Glomerular endothelial cell (primary cell): ENCODE measurements at places on chromosomes 2 and 18. TPM values are rescaled to one million over a fixed set of nuclear protein-coding genes. Genes with fewer than 3 reads are reported as not detected.

GRCh38 chr18:72235422-72235821 is 308.7 kb downstream of the CBLN2 start:
- DNase-seq: no peak

GRCh38 chr2:10620481-10620880 is 69.3 kb downstream of the NOL10 start:
- DNase-seq: no peak

GRCh38 chr2:171402906-171403580 is 30.7 kb downstream of the METTL8 start:
- no peak for DNase-seq

DNA sequence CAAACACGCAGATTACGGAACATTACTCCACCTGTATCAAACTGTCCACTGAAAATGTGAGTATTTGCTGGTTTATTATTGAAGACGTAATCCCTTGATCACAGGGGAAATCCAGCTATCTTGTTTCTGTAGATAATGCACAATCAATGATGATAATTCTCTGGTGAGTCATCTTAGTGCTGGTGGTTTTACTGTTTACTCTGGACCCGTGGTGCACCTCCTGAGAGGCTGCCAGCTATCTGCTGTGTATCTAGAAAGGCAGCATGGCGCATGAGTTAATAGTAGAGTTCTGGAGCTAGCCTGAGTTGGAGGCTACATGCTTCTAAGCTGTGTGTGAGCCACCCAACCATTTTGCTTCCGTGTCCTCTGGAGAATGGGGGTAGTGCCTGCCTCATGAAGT is 6.5 kb downstream of the NCAPH start:
- DNase-seq: no peak

DNA sequence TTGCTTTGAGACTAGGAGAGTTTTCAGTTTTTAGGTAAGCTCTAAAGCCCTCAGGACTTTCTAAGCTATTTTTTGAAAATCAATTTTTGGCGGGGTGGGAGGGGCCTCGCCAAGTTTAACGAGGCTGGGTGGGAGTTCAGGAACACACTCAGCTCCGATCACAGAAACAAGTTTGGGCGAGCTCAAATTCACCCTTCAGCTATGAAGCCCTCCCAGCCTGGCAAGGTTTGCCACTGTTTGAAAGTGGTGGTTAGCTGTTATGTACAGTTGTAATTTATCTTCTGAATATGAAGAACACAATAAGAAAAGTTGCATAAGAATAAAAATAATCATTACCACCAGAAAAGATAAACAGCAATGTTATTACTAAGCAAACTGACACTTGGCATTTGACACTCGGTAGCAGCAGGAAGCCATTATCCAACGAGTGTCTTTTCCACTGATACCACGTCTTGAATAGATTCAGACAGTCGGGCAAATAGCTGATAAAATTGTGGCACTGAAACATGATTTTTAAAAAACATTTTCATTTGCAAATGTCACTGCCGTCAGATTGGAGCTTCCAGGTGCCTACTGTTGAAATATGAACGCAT is 59.8 kb downstream of the KCTD1 start:
- no peak for DNase-seq

DNA sequence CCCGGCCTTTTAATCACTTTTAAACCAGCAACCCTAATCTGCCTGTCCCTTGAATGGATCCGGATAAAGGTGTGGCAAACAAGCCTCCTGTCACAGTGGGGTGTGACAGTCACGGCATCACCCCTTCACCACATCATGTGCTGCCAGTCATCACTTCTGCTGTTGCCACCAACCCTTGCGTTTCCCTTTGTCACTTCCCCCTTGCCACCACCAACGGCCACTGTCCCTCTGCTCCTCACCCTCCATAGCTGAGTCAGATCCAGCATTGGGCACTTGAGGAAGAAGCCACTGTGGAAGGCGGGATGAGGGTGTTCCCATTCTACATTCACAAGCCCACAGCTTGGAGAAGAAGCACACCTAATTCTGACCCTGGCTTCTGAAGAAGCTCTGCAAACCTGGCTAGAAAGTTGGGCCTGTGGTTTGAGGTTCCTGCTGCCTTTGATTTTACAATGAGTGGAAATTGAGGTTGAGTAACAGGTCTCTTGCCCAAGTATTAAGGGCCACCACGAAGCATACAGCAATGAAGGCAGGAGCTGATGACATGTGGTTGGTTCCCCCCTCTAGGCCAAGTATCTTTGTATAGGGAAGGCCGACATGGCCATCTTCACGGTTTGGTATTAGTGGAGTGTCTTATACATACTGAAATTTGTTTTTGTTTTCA is 22.9 kb upstream of the DARS1 start:
- DNase-seq: no peak

- DNase-seq: no peak
Measured at GRCh38 chr2:167750675-167751074, 496.7 kb downstream of the STK39 start.

DNA sequence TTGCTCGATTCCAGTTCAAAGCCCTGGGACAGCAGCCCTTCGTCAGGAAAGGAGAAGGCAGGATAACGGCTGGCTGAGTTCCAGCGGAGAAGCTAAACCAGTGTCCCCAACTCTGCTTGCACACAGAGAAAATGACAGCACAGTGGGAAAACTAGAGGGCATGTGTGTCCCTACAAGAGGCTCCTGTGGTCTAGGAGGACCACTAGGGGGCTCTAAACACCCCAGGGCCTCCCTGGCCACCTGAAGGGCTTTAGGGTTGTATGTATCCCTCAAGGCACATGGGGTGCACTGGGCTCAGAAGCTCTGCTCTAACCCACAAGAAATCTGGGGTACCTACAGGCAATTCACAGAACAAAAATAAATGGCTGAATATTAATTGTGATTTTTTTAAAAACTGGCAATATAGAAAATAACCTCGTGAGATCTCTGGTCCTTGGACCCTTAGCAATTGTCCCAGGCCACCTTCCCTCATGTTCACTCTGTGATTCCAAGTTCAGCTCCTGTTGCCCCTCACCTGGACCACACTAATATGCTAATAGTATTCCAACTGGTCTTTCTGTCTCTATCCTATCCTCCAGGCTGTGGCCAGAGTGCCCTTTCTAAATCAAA is 17.5 kb downstream of the STAT1 start:
- no peak for DNase-seq

DNA sequence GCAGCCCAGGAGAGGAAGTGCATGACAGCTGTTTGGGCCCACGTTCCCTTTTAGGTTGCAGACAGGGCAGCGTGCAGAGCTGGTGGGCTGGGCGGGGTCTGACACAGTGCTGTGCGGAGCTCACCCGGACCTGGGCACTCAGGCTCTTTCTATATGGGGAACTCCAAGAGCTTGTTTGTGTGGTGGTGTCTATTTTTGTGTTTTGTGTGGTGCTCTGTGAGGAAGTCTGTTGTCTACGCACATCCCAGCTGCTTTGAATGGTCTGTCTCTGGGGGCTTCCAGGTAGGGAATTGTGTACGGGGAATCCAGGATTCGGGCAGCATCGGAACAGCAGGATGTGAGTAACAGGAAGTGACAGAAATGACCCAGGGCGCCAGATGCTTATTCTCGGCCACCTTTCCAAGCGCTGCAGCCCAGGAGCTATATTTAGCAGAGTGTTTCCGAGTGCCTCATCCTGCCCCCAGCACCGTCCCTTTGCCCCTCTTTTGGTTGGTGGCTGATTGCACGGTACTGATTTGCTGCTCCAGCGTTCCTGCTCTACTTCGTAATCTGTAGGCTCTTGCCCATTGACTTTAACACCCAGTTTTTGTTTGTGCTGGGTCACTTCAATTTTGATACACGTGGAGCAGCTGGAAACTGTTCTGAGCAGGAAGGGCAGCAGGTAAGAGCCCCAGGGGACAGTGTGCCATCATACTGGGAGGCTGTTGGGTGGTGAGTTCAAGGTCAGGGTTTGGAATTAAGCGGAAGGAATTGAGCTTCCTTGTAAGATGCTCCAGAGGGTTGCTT is 64.7 kb downstream of the DGKD start:
- peak; percentile 91 for DNase-seq

DNA sequence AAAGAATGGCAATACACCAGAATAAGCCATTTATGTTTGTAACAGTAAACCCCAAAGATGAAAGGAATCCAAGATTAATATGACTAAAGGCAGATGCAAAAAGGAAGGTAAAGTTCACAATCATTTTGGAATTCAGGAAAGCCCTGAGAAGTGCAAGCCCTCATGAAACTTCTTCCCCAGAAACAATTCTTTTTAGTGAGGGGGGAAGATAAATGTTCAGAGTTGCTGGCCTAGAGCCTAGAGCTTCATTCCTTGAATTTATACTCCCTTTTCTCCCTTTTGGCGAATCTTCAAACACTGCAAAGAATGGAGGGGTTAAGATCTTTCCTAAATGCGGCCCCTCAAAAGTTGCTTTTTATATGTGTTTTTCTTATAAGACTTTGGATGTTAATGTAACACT is 368.8 kb downstream of the MEIS1 start:
- DNase-seq: no peak

DNA sequence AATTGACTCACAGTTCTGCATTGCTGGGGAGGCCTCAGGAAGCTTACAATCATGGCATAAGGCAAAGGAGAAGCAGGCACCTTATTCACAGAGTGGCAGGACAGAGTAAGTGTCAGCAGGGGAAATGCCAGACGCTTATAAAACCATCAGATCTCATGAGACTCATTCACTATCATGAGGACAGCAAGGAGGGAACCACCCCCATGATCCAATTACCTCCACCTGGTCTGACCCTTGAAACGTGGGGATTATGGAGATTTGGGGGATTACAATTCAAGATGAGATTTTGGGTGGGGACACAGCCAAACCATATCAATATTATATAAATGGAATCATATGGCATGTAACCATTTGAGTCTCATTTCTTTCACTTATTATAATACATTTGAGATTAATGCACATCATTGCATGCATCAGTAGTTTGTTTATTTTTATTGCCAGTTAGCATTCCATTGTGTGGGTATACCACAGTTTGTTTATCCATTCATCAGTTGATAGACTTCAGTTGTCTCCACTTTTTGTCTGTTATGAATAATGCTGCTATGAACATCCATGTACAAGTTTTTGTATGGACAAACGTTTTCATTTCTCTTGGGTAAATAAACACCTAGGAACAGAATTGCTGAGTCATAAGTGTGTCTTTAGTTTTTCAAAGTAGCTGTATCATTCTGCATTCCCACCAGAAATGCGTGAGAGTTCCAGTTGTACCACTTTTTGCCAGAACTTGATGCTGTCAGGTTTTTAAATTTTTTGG is 5.8 kb upstream of the SRBD1 start:
- no peak for DNase-seq

DNA sequence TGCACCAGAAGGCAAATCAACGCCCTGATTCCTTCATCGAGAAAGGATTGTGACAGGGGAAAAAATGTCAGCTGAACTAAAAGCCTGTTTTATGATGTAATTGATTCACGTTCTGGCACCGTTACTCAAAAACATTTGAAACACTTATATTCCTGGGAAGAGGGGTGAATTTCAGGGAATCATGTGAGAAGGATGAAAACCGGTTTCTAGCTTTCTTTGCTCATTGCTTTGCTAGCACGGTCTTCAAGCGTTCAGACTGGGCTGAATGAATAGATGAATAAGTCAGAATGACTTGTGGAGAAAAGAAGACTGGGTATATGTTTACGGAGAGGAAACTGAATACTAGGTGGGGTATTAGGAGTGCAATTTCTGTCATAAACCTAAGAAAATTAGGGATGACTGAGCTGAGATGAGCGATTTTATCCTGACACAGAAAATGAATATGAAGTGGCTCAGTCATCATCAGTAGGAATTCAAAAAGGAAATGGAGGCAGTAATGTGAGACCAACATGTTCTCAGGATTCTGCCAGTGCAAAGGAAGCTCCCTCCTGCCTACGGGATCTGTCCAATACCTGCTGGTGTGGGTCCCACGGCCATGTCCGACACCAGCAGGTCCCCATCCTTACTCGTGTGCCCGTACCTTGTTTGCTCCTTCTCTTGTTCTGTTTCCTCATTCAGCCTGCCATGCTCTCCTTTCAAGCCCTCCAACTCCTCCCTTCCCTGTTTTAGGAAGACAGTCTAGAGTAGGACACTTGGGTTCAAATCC is 124.7 kb upstream of the ARL5A start:
- no peak for DNase-seq

GRCh38 chr2:200305797-200306195 is 697 bp upstream of the SPATS2L start:
- no peak for DNase-seq

DNA sequence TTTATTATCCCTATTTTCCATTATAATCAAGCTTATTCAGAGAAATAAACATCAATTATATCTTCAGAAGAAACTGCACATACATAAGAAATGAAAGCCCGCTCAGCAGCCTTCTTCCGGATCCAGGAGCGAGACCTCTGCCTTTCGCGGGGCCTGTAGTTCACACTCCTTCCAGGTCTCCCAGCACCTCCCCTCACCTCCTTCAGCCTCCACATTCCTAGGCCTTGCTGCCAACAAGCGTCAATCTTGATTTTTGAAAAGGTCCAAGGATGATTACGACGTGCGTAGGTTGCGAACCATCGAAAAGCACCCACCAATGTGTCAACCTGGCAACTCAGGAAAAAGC is 355 bp upstream of the KIDINS220 start:
- DNase-seq: no peak

DNA sequence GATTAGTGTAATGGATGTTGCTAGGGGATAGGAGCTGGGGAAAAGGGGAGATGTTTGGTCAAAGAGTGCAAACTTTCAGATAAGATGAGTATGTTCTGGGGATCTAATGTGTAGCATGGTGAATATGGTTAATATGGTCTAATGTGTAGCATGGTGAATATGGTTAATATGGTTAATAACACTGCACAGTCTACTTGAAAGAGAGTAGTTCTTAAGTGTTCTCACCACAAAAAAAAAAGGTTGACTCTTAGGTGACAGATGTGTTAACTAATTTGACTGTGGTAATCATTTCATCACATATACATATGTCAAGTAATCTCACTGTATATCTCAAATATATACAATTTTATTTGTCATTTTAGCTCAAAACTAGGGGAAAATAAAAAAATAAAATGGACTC is 121.3 kb upstream of the CD226 start:
- DNase-seq: no peak

GRCh38 chr2:122129399-122129798 is 373.9 kb downstream of the TSN start:
- no peak for DNase-seq

- DNase-seq: no peak
Measured at GRCh38 chr2:19670303-19670702, 231.5 kb downstream of the TTC32 start.

FMNL2 gene
- 51.6 and 56.6 TPM in 2 replicates for total RNA-seq

CLK1 gene
- total RNA-seq: 41.5 and 54.4 TPM in 2 replicates

ST8SIA3 gene
- not detected in 2 replicates for total RNA-seq

SLC14A1 gene
- 0.34 and 0.53 TPM in 2 replicates for total RNA-seq

NETO1 gene
- 1.3 and 2.0 TPM in 2 replicates for total RNA-seq

GALNT5 gene
- total RNA-seq: 0.48 and 2.6 TPM in 2 replicates

GLI2 gene
- 1.7 and 3.7 TPM in 2 replicates for total RNA-seq

EN1 gene
- total RNA-seq: not detected in 2 replicates

ASB18 gene
- not detected in 2 replicates for total RNA-seq

CENPA gene
- 3.6 and 4.6 TPM in 2 replicates for total RNA-seq
